Naive thymus-derived CD4-positive, alpha-beta T cell (primary cell): ENCODE measurements at places on chromosomes 7 and 10. TPM values are rescaled to one million over a fixed set of nuclear protein-coding genes. Genes with fewer than 3 reads are reported as not detected.

COPS6 gene
- 80.1 TPM for total RNA-seq

DNA sequence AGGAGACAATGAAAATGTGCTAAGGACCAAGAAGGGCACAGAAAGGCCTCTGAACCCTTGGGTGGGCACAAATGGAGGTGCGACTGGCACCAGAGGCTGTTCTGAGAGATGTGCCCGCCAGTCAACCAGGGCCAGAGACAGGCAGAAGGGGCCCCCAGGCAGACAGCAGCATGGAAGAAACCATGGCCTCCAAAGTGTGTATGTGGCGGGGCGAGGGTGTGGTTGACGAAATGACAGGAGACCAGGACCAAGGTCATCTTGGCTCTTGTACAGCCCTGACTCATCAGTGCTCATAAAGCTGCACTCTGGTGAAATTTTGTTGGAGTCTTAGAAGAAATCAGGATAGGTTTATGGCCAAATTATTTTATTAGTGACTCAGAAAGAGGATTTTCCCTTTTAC lies 4.0 kb upstream of the MRPS24 start:
- peaks cover 33% of the 10 kb centered on the region for H3K36me3 ChIP-seq
- no peak for DNase-seq
- peaks cover 10% of the 10 kb centered on the region for H3K4me1 ChIP-seq
- no peak overlapping the region for H3K27ac ChIP-seq
- H3K27me3 ChIP-seq: no peaks in the 10 kb centered on the region

DNA sequence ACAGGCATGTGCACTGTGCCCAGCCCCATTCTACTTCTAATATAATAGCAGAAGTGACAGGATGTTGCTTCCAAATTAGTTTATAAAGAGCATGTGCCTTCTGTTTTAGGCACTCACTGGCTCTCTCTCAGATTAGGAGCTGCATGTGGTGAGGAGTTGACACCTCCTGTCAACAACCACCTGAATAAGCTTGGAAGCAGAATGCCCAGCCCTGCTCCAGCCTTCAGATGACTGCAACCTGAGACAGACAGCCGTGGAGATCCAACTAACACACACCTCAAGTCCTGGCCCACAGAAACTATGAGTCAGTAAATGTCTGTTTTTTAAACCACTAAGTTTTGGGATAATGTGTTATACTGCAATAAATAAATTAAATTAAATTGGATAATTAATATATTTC lies 54.5 kb downstream of the PARD3 start:
- no peak overlapping the region for H3K27ac ChIP-seq
- H3K36me3 ChIP-seq: no peaks in the 10 kb centered on the region
- no peaks in the 10 kb centered on the region for H3K4me1 ChIP-seq
- DNase-seq: no peak
- no peak overlapping the region for H3K4me3 ChIP-seq

GRCh38 chr10:127055263-127055662 lies 141.1 kb downstream of the INSYN2A start:
- no peaks in the 10 kb centered on the region for H3K4me1 ChIP-seq
- no peak for DNase-seq
- H3K27ac ChIP-seq: no peak overlapping the region
- H3K27me3 ChIP-seq: no peaks in the 10 kb centered on the region

NODAL gene
- total RNA-seq: not detected

DNA sequence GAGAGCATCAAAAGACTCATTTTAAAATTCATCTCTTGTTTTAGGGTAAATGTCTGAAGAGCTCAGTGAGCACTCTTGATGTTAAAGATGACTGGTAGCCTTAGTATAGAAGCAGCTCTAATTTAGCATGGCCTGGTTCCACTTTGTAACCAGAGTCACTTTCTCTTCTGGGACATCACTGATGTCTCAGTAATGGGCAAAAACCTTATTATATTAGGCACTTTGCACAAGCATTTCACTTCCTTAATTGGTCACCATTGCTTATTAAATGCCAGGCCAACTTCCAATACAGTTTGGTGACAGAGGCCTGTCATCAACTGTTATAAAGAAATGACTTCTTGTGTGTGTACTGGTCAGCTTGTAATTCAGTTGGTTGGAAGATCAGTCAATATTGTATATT lies 53.0 kb downstream of the STEAP1B start:
- no peaks in the 10 kb centered on the region for H3K36me3 ChIP-seq
- no peak overlapping the region for H3K4me3 ChIP-seq
- H3K4me1 ChIP-seq: no peaks in the 10 kb centered on the region
- H3K27ac ChIP-seq: no peak overlapping the region
- no peaks in the 10 kb centered on the region for H3K27me3 ChIP-seq
- no peak for DNase-seq

DNA sequence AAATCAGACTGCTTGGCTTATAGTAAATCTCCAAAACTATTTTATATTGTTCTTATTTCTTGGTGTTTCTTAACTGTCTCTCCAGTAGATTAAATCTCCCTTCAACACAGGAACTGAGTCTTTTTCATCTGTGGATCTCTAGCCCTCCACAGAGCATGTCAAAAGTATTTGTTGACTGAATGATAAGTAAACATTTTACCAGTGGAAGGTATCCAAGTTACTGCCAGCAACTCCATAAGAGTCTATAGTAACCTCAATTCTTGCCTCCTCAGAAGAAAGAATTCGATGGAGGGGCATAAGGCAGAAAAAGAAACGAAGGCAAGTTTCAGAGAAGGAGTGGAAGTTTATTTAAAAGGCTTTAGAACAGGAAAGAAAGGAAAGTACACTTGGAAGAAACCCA lies 293.9 kb upstream of the DKK1 start:
- no peaks in the 10 kb centered on the region for H3K4me1 ChIP-seq
- H3K27me3 ChIP-seq: no peaks in the 10 kb centered on the region
- H3K27ac ChIP-seq: no peak overlapping the region
- H3K4me3 ChIP-seq: no peak overlapping the region

NKX2-3 gene
- not detected for total RNA-seq
